ENCODE measurements at places on chromosomes 6 and 20.

GRCh38 chr6:71254323-71254722, 34.3 kb upstream of the OGFRL1 start:
- no peak for DNase-seq

- no peak for DNase-seq
Observed at GRCh38 chr6:38997128-38997761, 51.3 kb upstream of the GLP1R start.

DNA sequence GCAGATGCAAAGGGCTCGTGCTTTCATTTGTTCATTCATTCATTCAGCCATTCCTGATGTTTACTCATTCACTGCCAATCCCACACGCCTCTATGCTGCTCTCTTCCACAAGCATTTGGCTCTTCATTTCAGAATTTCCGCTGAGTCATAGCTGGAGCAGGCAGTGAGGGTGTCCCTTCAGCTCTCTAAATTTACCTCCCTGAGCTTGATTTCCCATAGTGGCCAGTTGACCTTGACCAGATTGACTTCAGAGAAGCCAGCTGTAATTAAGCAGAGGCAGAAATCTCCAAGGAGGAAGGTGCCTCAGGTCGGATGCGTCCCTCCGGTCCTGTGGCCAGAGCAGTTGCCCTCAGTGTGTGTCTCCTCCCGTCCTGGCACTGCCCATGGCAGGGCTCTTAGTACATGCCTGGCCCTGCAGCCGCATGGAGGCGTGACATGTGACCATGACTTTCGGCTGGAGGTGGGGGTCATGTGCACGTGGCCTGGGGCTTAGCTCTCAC, 267.2 kb upstream of the ECI2 start:
- no peak for DNase-seq

- DNase-seq, result no peak
Observed at GRCh38 chr6:115765966-115766365, 294.7 kb downstream of the FRK start.

- no peak for DNase-seq
Observed at GRCh38 chr6:120899932-120900331, 434.3 kb downstream of the TBC1D32 start.

GRCh38 chr6:37244430-37245310, 12.9 kb upstream of the TBC1D22B start:
- DNase-seq, result no peak

DNA sequence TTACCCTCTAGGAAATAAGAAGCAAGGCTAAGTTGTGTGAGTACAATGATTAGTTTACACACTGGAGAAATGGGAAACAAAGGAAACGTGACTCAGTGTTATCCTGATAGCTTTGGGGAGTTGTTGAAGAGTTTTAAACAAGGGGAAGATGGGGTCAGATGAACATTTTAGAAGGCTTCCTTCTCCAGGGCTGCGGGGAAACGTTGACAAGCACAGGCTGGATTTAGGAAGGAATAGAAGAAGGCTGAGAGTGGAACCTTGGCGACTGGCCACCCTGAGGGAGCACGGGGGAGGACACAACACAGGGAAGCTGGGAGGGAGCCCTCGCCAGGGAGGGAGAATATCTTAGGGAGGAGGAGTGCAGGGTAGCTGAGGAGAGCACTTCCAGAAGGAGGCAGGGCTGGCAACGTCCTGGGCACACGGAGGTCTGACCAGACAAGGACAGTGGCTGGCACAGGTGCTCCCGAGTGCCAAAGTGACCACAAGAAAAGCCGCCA, 134.7 kb downstream of the AIG1 start:
- DNase-seq, result no peak

- no peak for DNase-seq
Observed at GRCh38 chr6:168417191-168417590, 23.8 kb upstream of the SMOC2 start.

GRCh38 chr6:168412456-168412855, 28.5 kb upstream of the SMOC2 start:
- no peak for DNase-seq

DNA sequence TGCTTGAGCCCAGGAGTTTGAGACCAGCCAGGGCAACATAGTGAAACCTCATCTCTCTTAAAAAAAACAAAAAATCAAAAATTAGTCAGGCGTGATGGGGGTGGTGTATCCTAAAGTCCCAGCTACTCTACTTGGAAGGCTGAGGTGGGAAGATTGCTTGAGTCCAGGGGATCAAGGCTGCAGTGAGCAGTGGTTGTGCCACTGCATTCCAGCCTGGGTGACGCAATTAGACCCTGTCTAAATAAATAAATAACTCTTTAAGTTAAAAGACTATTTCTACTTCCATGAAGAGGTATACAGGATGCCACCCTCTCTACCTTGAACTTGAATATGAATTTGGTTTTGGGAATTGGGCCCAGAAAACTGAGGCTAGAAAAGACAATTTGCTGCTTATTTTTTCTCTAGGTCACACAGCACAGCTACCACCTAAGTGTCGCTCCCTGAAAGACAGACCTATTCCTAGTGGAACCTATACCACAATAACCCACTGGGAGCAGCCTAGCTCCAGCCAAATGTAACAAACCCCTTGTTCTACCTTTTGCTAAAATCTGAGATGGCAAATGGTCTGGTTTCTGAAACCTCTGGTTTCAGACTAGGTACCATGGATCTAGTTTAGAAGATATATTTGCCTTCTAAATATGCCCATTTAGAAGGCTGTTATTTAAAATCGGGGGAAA, 35.2 kb downstream of the HMGCLL1 start:
- no peak for DNase-seq

DNA sequence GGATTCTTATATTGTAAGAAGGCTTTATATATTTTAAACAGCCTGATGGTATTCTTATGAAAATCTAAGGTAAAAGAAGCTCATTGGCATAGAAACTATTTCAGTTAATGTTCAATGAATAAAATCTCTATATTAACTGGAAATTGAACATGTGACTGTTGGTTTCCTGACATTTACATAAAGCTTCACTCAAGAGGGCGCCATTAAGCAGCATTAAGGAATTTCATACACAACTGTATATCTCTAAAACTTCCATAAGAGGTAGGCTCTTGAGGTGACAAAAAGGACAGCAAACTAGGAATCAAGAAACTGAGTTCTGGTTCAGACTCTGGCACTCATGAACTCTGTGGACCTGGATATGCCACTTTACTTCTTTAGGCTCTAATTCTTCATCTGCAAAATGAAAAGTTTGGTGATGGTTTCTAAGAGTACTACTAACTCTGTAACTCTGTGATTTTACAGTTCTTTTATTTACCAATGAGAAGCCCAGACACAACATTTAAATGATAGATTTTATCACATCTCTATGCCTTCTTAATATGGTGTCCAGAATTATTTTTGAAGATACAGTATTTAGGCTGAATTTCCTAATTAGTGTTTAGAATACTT, 147.5 kb downstream of the FLRT3 start:
- DNase-seq, result no peak
